ENCODE measurements at places on chromosomes 11 and 22.

DNA sequence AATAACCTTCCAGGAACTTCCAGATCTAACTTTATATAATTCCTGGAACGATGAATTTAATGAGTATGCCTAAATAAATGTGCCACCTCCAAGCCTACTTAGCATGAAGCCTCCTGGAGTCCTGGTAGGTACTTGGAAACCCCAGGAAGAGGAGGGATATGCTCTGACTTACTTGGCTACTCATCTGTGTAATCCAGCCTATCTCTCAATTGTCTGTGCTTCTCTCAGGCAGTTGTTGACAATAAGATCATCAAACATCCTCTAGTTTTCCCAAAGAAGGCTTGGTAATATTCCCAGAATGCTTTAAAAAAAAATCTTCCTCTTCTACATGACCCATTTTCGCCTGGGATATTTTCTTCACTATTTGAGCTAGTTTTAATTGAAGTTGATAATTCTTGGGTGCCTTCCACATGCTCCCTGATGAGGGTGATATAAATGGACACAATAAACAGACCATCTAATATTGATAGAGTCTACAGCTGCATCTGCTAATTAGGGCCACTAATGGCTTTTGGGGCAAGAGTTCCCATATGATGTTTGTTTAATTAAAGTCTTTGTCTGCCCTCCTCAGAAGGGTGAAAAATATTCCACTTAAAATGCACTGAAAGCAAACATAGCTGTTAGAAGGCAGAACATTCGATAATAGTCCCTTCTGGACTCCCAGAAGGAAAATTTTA is 75.5 kb upstream of the RAB38 start:
- DNase-seq = no peak

- DNase-seq = no peak
Measured at GRCh38 chr11:118282606-118283005, 18.5 kb upstream of the MPZL2 start.

DNA sequence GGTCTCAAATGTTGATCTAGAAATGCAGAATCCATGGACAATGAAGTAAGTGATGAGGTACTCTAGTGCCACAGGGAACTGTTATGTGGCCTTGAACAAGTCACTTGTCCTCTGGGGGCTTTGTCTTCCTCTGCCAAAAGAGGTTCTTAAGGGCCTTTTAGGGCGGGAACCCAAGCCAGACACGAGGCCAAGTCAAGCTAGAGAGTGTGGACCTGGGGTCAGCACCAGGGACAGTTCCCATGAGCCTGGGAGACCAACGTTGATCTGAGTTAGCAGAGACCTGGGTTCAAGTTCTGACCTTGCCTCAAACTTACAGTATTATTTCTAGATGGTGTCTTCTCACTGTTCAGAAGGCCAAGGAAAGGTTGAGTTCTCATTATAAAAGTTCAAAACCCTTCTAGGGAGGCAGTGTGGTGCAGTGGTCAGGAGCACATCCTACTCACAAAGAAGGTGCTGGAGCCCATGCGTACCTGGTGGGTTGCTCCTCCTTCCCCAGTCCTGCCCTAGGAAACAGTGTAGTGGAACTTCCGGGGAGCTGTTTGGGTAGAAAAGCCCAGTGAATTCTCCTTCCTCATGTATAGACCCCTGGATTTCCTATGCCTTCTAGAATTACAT is 121.5 kb downstream of the CHST1 start:
- no peak for DNase-seq

GRCh38 chr11:44219830-44220796 is 89.8 kb downstream of the ALX4 start:
- DNase-seq = no peak

GRCh38 chr22:41369424-41369745 is 12.4 kb upstream of the TEF start:
- DNase-seq = no peak

DNA sequence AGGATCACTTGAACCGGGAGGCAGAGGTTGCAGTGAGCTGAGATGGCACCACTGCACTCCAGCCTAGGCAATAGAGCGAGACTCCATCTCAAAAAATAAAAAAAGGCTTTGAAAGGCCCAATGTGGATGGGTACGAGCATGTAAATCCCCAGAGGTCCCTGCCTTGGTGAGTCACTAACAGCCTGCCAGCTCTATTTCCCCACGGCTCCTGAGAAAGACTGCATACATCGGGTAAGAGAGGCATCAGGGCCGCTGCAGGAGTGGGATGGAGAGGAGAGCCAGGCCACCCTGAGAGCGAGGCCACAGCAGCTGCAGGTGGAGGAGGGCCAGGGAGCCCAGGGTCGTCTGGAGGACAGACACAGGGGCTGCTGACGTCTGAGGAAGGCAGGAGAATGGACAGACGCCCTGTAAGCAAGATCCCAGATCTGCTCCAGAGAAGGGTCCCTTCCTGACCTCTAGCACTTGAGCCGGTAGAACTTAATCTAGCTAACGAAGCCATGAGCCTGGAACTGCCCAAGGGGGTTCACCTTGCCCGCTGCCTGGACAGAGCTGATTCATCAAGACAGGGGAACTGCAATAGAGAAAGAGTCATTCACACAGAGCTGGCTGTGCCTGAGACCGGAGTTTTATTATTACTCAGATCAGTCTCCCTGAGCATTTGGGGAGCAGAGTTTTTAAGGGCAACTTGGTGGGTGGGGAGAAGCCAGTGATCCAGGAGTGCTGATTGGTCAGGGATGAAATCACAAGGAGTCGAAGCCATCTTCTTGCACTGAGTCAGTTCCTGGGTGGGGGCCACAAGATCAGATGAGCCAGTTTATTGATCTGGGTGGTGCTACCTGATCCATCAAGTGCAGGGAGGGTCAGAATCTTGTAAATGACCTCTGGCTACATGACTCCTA is 5.1 kb upstream of the KRTAP5-9 start:
- peak; percentile 56 for DNase-seq

All from inflammatory macrophage treated with lipopolysaccharide for 4 hours (primary cell).